Myocyte (in vitro differentiated cells): ENCODE measurements at places on chromosomes 16 and 17.
A peak's percentile ranks its signal among the peaks of the same experiment; 100 is the strongest.

- no peak for DNase-seq
Observed at GRCh38 chr16:72705801-72706200, 342.1 kb downstream of the ZFHX3 start.

DNA sequence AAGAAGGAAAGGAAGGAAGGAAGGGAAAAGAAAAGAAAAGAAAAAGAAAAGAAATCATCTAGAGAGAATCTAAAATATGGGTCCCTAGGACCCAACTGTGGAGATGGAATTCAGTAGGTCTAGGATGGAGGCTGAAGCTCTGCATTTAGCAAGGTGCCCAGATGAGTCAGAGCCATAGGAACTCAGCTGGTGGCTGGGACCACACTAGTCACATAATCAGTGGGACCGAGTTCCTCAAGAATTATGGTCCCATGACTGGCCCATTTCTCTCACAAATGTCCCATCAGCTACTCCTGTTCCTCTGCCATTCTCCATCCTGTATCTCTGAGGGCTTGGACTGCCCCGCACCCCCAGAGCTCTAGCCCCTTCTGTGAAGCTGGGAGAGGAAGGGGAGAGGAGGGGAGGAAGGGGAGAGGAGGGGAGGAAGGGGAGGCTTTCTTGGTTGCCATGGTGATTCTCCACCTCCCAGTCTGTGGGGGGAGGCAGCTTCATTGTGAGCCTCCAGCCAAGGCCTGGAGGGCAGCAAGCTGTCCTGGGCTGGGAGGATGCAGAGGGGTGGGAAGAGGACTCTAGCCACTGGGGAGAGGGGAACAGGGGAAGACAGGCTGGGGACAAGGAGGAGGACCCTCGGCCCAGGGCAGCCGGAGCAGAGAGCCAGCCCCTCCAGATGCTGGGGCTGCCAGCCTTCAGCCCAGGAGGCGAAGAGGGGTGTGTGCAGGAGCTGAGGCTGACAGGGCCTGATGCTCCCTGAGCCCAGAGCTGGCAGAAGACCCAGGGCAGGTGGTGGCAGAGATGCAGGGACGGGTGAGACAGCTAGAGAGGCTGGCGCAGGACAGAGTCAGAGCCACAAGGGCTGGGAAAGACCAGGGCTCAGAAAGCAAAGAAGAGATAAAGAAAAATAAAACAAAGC, 37.8 kb upstream of the LHX1 start:
- no peak for DNase-seq

GRCh38 chr16:81994485-81994884, 16.8 kb downstream of the SDR42E1 start:
- no peak for DNase-seq

GRCh38 chr16:26772503-26772902, 294.2 kb upstream of the C16orf82 start:
- no peak for DNase-seq

DNA sequence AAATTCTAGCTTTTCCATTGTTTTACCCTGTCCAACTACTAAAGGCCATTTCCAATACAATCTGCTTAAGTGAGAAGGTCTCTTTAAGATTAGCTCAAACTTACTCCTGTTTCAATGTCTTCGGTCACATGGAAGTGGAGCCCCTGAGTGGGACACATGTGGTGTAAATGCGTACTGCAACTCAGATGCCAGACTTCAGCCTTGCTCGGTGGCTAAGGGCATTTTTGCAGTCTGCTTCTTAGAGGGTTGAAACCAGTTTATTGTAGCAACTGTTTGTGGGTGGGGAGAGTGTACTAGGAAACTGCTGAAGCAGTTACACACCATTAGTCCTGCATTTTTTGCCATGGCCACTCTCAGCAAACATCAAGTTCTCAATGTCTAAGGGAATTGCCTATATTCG, 140.6 kb downstream of the PARN start:
- peak; percentile 88 for DNase-seq

DNA sequence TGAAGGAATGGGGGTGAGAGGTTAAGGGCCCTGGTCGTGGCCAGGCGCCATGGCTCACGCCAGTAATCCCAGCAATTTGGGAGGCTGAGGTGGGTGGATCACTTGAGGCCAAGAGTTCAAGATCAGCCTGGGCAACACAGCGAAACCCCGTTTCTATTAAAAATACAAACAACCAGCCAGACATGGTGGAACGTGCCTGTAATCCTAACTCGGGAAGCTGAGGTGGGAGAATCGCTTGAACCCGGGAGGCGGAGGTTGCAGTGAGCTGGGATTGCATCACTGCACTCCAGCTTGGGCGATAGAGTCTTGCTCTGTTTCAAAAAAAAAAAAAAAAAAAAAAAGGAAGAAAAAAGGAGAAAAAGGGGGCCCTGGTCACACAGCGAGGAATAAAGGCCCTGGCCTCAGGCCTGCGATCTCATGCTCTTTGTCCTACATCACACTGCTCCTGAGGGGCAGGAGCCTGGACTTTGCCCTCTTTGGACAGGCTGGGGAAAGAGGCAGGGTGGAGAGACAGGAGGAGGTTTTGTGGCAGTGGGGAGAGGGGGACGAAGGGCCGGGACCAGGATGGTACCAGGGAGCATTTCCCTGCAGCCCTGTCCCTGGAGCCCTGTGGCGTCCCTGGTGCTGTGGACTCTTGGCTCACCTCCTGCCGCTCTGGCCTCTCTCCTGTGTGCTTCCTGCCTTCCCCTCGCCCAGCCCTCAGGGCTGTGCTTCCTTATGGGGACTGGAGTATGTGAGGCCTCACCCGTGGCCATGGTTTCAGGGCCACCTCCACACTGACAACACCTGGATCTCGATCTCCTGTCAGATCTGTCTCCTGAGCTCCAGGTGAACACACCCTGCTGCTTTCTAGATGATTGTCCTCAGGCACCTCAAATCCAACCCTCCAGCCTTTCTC, 19.7 kb upstream of the SLC25A19 start:
- DNase-seq: no peak

- DNase-seq: no peak
Observed at GRCh38 chr16:88357317-88358022, 25.3 kb upstream of the ZNF469 start.

GRCh38 chr16:48687421-48688038, 77.5 kb upstream of the N4BP1 start:
- peak; percentile 75 for DNase-seq

DNA sequence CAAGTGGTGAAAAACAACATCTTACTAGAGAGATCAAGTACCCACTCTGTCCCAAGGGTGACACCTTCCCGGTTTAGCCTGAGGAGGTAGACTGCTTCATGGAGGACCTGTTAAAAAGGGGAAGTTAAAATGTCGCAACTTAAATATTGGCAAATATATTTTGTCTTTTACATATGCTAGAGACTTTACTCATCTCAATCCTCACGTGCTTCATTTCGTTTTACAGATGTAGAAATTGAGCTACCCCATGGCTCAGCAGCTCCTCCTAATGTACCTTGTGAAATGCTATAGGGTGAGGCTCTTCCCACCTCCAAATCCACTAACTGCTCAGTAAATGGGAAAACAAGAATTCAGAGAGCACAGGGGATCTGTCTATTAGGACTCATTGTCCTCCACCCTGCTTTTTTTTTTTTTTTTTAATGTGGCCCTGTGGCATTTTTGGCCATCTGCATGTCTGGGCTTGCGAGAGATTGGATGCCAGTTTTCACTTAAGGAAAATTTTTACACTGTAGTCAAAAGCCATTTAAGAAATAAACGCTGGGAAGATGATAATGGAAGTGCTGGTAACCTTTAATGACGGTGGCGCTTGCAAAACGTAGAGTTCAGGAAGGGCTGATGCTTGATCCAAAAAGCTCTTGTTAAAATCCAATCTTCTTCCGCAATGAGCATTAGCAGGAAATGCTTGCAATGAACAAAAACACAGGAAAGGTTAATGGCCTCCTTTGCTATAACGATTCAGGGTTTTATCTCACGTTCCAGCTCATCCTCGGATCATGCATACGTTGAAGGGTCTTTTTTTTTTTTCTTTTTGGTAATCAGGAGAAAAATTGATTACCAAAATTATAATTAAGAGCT, 39.8 kb downstream of the HSBP1 start:
- no peak for DNase-seq
